ENCODE measurements at places on chromosomes 7 and 10.

- peak; percentile 47 for DNase-seq
Observed at GRCh38 chr10:132939957-132940790, 2.2 kb downstream of the CFAP46 start.

DNA sequence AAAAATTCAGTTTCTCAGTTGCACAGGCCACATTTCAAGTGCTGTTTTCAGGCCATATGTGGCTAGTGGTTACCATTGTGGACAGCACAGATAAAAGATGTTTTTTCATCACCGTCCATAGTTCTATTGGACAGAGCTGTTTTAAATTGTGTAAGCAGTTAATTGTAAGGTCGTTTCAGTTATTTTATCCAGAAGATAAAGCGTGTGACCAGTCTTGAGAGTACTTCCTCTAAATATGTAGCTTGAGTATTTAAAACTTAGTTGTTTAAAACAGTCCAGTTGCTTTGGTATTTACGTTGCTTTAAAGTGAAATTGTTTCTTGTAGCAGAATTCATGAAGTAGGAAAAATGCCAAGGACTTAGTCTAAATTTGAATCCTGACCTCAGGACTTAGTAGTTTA, 66.9 kb downstream of the ZNRF2 start:
- DNase-seq: no peak

DNA sequence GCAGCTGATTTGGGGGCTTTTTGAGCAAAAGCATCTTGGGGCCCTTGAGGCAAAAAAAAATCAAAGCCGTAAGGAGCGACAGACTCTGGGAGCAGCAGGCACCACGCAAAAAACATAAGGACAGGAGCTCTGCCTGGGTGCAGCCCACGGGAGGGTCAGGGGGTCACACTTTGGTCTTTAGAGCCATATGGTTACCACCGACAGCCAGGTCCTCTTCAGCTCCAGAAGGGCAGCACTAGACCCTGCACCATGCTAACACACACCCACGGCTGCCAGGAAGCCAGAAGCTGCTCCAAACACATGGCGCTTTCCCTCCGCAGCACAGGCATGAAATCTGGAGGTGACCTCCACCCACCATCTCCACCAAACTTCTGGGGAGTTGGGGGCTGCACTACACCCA, 47.1 kb downstream of the RSU1 start:
- DNase-seq: no peak

DNA sequence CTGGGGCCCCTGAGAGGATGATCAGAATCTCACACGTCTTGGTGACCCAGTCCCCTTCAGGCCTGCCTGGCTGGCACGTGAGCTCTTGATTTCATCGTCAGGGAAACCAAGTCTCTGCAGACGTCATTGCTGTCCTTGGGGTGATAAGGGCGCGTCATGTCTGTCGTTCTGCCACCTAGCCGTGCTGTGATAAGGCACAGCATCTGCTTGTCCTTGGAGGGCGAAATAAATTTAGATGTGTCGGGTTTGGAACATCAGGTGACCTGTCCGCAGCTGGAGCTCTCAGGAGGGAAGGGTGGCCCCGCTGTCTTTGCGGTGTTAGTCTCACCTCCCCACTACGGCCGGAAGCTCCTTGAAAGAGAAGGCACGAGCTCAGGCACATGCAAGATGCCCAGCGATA, 129.2 kb downstream of the GRK5 start:
- DNase-seq: no peak

- DNase-seq: no peak
Observed at GRCh38 chr10:97546456-97547270, 25.9 kb upstream of the ANKRD2 start.

- peak; percentile 13 for DNase-seq
Observed at GRCh38 chr7:79709574-79710409, 256.3 kb upstream of the MAGI2 start.

DNA sequence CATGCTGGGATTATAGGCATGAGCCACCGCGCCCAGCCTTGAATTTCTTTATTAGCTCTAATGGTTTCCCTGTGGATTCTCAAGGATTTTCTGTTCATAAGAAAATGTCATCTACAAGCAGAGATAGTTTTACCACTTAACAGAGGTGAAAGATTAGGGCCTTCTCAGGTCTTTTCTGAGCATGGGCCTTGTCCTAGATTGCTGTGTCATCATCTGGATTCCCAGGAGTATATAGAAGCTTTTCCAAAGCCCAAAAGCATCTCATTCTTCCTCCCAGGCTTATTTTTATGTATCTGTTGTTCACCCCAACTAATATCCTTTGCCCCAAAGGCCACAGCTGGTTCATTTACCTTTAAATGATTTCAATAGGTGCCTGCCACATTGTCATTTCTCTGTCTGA, 13.7 kb upstream of the ZNF248 start:
- DNase-seq: no peak

DNA sequence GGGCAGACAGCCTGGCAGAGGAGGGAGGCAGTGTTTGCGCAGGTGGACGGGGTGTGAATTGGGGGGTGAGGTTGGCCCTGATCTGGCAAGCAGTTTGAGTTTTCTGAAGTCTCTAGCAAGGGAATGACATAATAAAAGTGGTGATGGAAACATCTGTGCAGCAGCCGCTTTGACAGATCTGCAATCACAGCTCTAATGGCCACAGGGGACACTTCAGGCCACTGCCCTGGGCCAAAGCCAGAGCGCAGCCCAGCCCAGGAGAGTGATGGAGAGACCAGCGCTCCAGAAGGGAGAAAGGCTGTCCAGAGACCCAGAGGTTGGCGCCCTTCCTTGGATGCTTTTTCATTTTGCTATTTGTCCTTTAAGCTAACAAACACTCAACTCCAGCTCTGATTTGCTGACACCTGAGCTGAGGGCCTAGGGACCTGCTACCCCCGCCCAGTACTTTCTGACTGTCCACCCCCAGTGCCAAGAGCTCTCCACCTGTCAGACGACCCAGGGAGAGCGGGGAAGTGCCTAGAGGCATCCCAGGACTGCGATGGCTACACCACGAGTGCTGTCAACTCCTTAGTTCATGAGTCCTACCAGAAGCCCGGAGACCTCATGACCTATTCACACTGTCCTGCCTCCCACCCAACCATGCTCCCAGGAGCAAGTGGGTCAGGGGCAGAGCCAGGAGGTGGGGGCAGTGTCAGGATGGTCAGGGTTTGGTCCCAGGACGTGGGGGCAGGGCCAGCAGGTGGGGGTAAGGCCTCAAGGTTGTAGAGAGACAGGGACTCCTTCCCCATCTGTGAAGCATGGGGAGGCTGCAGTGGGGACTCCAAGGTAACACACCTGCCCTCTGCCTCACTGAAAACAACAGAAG, 112.6 kb downstream of the PRKAG2 start:
- DNase-seq: no peak

DNA sequence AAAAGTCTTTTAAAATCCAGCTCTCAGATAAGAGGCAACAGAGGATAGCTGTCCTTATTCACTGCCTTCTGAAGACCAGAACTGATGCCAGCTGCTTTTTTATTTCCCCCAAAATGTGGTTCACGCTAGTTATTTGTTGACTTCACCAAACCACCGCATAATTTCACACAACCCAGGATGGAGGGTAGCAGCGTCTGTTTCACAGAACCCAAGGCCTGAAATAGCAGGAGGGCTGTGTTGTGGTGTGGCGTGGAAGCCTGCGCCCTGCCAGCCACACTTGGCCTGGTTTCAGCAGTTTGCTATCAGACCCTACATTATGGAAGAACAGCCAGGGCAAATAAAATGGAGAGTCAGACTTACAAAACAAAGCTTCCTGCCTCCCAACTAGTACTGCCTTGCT, 155.4 kb downstream of the DYNC1I1 start:
- no peak for DNase-seq

GRCh38 chr7:32244806-32245345, 174.7 kb upstream of the PDE1C start:
- no peak for DNase-seq

DNA sequence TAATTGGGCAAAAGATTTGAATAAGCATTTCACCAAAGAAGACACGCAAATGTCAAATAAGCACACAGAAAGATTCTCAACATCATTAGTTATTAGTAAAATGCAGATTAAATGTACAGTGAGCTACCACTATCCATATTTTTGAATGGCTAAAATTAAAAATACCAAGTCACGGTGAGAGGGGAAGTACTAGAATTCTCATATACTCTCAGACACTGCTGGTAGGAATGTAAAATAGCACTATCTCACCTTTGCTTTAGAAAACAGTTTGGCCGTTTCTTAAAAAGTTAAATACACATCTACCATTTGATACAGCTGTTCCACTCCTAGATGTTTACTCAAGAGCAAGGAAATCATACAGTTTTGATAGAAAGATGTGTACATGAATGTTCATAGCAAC, 115.8 kb upstream of the CELF2 start:
- no peak for DNase-seq

DNA sequence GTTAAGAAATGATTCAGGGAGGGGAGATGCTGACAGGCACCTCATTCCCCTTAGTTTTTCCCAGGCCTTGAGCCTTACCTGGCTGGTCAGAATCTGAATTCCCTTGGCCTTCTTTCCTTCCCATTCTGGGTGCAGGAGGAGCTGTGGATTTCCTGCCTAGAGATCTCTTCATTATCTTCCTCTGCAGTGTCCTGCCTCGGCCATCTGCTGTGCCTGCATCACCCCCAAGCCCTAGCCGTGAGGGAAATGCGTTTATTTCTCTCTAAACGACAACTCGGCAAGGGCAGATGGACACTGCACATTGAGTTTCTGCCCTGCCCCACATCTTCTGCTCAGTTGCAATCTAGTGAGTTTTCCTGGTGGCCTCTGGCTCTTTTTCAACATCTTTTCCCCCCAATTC, 26.7 kb downstream of the ZCWPW1 start:
- DNase-seq: no peak

DNA sequence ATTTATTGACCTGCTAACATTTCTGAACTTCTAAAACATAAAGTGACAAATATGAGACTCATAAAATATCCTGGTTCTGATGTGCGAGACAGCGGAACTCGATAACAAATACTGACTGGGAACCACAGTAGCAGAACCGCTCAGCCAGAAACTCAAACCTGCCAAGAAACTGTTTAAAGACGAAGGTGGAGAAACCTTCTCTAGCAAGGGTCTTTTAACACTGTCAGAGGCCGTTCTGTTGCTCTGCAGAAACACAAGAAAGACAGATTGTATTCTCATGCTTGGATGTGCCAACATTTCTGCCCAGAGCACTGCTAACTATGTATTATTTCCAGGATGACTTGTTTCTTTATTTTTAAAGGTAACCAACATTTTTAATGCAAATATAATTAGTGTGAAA, 514.8 kb upstream of the ADARB2 start:
- DNase-seq: no peak

DNA sequence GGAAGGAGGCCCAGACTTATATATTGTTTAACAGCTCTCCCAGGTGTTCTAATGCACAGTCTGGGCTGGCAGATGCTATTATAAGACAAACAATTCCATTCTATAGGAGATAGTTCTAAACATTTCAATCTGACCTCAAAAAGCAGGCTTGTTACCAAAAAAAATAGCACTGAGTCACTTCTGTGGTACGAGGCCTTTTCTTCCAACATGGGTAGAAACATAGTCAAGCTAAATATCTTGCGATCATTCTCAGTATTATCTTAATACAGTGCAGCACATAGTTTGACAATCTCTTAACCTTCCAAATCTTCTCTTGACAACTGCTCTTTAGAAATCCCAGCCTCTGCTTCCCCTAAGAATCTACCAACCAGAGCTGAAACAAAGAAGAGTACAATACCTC, 46.6 kb upstream of the MKX start:
- DNase-seq: peak; percentile 3

- DNase-seq: no peak
Observed at GRCh38 chr7:28069388-28069787, 111.2 kb downstream of the JAZF1 start.

DNA sequence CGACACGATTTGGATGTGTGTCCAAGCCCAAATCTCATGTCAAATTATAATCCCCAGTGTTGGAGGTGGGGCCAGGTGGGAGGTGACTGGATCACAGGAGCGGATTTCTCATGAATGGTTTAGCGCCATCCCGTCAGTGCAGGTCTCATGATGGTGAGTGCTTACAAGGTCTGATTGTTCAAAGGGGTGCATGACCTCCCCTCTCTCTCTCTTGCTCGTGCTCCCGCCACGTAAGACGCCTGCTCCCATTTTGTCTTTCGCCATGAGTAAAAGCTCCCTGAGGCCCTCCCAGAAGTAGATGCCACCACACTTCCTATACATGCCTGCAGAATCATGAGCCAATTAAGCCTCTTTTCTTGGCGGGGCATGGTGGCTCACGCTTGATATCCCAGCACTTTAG, 71.5 kb upstream of the NANOS1 start:
- no peak for DNase-seq

- DNase-seq: peak; percentile 36
Observed at GRCh38 chr7:94069162-94069739, 65.1 kb upstream of the BET1 start.

DNA sequence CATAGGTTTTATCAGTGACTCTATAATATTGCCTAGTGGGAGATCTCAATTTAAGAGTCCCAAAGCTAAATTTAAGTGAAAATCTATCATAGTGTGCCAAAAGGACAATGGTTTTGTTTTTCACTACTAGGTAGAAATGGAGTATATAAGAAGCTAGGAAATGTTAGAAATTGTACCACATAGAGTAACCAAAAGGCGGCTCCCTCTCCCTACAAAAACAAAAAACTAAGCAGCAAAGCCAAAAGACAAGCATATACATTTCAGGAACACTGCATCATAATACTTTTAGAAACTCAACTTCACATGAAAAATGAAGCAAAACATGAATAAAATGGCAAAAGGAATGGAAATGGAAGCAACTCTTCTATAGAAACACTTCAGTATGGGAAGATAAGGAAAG, 271.6 kb downstream of the CACNA2D1 start:
- no peak for DNase-seq

DNA sequence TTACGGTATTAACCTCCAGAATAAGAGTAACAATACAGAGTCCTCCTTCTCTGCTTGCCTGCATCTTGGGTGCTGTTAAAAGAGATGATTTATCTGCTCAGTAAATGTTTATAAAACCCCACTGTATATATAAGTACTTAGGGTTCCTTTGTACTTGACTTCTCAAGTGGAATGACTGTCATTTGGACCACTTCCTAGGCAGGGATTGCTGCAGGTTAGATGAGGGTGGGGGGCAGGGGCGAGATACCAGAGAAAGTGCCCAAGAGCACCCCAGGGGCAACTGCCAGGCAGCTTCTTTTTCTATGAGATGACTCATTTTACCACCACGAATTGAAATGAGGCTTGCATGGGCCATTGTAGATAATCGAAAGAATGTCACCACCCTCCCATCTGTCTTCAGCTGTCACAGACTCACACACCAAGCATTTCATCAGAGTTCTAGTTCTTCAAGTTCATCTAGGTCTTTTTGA, 421.9 kb upstream of the GALNT17 start:
- DNase-seq: peak; percentile 85

GRCh38 chr10:17216901-17217395, 11.1 kb upstream of the VIM start:
- no peak for DNase-seq
